ENCODE measurements at places on chromosomes 12 and 14.

GRCh38 chr12:121893961-121894460 is 5.4 kb downstream of the PSMD9 start:
- DNase-seq: no peak

DNA sequence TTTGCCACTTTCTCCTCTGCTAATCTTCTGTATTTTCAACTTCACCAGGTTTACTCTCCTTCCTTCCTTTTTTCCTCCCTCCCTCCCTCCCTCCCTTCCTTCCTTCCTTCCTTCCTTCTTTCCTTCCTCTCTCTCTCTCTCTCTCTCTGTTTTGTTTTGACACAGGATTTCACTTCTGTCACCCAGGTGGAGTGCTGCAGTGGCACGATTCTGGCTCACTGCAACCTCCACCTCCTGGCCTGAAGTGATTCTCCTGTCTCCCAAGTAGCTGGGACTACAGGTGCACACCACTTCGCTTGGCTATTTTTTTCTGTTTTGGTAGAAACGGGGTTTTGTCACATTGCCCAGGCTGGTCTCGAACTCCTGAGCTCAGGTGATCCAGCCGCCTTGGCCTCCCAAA is 181.2 kb upstream of the BTG1 start:
- DNase-seq: no peak

DNA sequence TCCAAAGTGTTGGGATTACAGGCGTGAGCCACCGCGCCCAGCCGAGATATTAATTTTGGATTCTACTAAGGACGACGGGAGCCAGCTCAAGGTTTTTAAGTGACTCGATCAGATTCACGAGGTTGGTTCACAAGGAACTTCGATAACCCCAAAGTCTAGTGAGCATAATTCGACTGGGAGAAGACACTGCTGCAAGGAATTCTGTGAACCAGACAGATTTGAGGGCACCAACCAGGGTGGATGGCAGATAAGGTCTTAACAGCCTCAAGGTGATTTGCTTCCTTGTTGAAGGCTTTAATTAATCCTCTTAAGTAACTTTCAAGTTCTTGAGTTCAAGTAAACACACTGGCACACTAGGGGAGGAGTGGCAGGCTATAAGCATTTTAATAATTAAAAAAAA is 1.1 kb upstream of the KLHDC2 start:
- DNase-seq: no peak

DNA sequence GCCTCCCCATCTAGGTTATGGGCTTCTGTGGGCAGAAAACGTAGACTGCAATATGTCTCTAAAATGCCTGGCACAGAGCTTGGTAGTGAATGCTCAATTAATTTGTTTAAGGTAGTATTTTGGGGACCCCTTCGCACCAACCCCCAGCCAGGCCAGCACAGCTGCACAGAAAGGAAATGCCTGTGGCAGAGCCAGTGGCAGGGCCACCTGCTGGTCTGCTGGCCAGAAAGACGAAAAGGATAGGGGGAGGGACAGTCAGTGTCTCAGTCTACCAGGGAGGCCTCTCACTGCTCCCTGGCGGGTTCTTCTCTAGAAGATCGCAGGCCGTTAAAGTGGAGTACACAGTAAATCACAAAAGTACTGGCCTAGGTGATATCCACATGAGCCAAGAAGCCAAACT is 3.5 kb downstream of the RAB15 start:
- no peak for DNase-seq

DNA sequence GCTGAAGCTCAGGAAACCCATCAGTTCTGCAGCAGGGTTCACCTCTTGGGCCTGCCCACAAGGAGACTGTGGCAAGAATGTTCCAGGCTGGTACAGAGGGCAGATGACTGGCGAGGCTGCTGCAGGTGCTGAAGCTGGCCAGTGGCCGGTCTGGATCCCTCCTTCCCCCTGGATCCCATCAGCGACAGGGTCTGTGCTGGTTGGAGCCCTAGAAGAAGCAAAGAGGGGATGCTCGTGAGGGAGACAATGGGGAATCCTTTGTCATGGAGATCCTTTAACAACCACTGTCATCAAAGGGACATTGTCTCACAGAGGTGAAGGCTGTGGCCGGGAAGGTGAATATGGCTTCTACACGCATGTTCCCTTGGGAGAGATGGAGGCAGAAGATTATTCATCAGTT is 211.4 kb upstream of the TMEM132C start:
- no peak for DNase-seq

DNA sequence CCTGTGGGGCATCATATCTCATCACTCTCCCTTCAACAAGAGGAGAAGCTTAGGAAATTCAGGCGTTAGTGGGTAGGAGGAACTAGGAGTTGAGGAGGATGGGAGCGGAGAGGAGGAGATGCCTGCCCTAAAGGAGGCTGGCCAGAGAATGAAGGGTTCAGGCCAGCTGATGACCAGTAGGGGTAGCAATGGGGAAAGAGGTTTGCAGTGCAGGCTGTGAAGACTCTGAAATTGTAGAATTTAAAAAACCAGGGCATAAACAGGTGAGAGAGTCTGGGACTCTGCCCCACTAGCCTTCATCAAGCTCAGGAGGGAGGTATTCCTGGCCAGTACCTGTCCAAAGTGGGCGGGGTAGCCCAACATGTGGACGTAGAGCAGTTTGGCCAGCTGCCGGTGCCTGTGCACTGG is 809 bp downstream of the AP1G2 start:
- peak; percentile 81 for DNase-seq

GRCh38 chr12:3634348-3634747 is 118.6 kb downstream of the CRACR2A start:
- DNase-seq: no peak

DNA sequence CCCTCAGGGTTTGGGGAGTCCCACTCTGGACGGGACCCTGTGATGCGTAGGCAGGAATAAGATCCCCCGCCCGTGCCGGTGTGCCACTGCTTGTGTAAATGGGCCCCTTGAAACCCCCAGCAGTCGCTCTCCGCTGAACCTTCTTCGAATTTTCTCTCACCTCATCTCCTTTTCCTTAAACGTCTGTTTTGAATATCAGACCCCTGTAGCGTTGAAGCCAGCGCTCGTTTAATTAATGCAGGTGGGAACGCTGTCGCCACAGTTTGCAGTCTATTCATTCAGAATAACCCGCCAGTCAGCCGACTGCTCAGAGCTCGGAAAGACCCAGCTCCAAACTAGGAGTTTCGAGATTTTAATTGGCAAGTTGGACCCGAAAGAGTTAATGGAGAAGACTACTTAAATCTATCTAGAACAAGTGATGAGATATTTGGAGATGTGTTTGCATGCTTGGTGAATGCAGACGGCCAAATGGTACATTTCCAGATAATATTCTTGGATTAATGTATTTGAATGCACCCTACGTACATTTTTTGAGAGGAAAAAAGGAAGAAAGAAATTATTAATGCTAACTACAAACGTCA is 739 bp upstream of the PPP2R5E start:
- no peak for DNase-seq

GRCh38 chr12:86172913-86173443 is 83.2 kb downstream of the MGAT4C start:
- DNase-seq: no peak

GRCh38 chr12:31224768-31225448 is 101.0 kb downstream of the SINHCAF start:
- no peak for DNase-seq

GRCh38 chr12:116962197-116962596 is 51.4 kb downstream of the FBXW8 start:
- no peak for DNase-seq

GRCh38 chr12:34204830-34205285 is 182.6 kb downstream of the ALG10 start:
- no peak for DNase-seq

- no peak for DNase-seq
These were observed 52.2 kb downstream of the KRT80 start for GRCh38 chr12:52139579-52140062.

- DNase-seq: no peak
These were observed 227.9 kb downstream of the ALG10B start for GRCh38 chr12:38544330-38545066.

DNA sequence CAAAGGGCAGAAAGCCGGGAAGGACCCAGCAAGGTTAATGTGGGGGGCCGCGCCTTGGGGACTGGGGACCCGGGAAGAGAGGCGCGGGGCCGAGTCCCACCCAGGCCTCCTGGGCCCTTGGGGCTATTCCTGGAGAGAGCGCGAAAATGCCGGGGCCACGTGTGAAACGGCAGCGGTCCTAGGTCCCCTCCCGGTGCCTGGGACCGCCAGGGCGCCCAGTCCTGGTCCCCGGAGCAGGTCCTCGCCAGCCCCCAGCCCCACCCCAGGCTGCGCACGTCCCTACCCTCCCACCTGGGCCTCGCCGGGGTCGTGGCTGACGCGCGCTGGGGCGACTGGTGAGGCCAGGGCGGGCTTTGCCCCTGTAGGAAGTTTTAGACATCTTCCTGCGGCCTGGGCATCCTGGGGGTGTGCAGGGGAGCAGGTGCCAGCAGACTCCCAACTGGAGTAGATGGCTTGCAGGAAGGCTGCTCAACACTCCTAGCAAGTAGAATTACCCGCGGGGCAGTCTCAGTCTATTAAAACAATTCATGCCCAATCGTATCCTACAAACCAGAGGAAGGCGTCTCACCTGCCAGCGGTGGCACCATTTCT is 708 bp downstream of the FAR2 start:
- DNase-seq: peak; percentile 51

- DNase-seq: no peak
These were observed 153.1 kb upstream of the DCN start for GRCh38 chr12:91335699-91336098.

GRCh38 chr12:119804011-119804641 is 73.0 kb downstream of the CIT start:
- DNase-seq: peak; percentile 66

- no peak for DNase-seq
These were observed 291.5 kb upstream of the SRRM4 start for GRCh38 chr12:118689793-118690192.

DNA sequence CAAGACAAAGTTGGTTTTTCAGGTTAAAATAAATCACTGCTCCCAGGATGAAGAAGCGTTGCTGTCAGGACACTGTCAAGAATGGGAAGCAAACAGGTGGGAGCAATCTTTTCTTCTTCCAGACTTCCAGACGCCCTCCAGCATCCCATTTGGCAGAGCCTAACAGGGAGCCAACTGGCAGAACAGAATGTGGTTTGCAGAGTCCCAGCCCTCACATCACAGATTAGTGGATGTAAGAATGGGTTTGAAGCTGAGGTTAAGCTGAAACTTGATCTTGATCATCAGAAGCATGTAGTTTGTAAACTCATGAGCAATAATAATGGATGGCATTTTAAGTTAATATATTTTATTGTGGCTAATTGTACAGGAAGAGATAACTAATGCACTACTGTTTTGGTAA is 636.4 kb downstream of the SLC6A15 start:
- no peak for DNase-seq
